CD4-positive, alpha-beta memory T cell (primary cell): ENCODE measurements at places on chromosomes 11 and 22. TPM values are rescaled to one million over a fixed set of nuclear protein-coding genes. Genes with fewer than 3 reads are reported as not detected.

DNA sequence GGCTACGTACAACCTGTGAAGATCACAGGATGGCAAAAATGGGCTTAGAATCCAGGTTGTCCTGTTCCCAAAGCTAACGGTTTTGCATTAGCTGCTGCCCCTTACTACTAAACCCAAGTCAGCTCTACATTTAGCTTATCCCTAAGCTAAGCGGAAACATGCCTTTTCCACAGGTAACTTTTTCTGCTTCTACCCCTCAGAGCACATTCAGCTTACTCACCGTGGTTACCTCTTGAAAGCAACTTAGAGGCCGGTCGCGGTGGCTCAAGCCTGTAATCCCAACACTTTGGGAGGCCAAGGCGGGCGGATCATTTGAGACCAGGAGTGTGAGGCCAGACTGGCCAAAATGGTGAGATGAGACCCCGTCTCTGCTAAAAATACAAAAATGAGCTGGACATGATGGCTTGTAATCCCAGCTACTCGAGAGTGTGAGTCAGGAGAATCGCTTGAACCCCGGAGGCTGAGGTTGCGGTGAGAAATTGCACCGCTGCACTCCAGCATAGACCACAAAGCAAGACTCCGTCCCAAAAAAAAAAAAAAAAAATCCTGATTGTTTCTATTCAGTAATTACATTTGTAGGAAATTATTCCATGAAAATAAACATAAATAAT is 790 bp upstream of the TMEM41B start:
- DNase-seq, result no peak

GRCh38 chr11:34379539-34379938 is 21.7 kb upstream of the ABTB2 start:
- no peak for DNase-seq

The MUC5B gene
- not detected for total RNA-seq

DNA sequence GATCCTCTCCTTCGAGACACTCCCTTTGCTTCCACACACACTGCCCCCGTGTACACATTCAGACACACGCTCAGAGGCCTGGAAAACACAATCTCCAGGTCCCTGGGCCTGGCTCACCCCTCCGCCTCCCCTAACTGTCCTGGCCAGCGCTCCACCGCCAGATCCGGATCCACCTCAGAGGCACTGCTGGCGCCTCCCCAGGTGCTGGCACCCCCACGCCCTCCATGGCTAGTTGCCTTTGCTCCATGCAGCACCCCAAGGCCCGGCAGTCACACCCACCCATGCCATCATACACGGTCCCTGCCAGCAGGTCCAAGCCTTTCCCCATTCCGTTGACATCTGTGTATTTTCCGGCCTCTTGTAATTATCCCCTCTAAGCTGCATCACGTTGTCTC is 11.1 kb downstream of the SPTBN2 start:
- DNase-seq, result no peak

GRCh38 chr11:61930933-61931332 is 13.6 kb upstream of the RAB3IL1 start:
- DNase-seq, result no peak

The HEPHL1 gene
- total RNA-seq, result not detected

GRCh38 chr22:49525801-49526535 is 301.7 kb downstream of the BRD1 start:
- no peak for DNase-seq

The MAPK8IP2 gene
- 0.22 TPM for total RNA-seq

The PRMT3 gene
- 19.7 TPM for total RNA-seq

The ATP6V1E1 gene
- total RNA-seq, result 88.7 TPM

DNA sequence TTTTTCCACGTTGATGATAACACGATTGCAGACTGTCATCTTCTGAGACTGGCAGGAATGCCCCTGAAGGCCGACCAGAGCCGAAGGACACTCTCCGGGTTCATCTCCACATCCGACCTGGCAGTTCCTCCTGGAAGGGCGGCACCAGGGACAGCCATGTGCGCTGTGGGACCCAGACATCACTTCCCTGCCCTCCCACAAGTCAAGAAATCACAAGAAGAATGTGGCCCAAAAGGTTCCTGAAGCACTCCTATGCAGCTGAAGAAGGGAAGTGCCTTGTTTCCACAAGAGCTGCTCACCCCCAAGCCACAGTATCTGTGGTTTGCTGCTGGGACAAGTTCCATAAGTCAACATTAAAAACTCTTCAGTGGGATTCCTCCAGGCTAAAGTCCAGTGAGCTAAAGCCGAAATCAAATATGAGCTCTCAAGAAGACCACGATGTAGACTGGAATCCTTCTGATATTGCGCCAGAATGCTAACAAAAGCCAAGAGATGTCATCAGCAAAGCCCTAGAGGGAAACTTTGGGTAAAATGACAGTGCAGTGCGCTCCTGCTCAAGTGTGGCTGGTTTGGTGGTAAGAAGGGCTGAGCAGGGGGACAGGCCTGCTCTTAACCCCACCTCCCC is 21.2 kb downstream of the PACSIN2 start:
- DNase-seq, result no peak

DNA sequence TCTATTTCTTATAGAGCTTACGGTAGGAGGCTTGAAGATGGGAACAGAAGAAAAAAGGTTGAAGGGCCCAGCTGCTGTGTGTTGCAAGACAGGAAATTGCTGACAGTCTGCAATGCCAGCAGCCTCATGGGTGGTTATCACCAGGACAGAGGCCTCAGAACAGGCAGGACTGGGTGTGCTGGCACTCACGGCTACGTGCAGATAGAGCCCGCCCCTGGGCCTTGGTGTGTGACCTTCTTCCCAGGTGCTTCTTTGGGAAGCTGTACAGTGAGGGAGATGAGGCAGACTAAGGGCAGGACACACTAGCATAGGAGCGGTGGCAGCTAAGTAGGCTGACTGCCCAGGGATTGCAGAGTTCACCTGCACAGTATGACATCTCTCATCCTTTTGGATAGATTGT is 12.6 kb downstream of the PRAME start:
- DNase-seq, result no peak

GRCh38 chr22:22951035-22951434 is 63.4 kb downstream of the IGLL5 start:
- no peak for DNase-seq

DNA sequence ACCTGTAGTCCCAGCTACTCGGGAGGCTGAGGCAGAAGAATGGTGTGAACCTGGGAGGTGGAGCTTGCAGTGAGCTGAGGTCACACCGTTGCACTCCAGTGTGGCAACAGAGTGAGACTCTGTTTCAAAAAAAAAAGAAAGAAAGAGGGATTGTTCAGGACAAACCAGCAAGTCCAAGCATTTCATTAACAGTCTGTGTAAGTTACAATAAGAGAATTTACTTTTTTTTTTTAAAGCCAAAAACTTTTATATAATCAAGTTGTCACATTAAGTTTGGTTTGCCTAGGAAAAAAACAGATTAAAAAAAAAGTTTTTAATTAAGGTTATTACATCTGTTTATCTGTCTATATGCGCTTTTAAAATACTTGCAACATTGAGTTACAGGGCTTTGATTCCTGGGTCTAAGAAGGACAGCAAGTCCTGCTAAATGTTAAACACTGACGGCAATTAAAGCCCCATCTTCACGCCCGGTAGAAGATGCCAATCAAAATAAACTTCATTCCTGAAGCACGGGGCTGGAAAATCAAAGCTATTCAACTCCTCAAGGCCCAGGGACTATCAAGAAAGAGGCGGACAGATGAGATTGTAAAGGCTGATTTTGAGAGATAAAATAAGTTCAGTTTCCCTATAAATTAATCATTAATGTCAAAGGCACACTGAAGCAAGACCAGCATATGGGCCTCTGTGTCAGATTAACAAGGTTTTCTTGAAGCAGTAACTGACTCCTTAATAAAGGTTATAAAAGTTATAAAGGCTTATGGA is 10.7 kb downstream of the TMEM138 start:
- DNase-seq, result no peak

The GAL3ST3 gene
- not detected for total RNA-seq

The OR2AG1 gene
- not detected for total RNA-seq

- DNase-seq, result no peak
Observed at GRCh38 chr11:47109051-47109726, 67.5 kb downstream of the ARFGAP2 start.

The PKP3 gene
- total RNA-seq, result not detected

The SPI1 gene
- 4.8 TPM for total RNA-seq

- no peak for DNase-seq
Observed at GRCh38 chr11:17840101-17840548, 105.5 kb downstream of the KCNC1 start.

DNA sequence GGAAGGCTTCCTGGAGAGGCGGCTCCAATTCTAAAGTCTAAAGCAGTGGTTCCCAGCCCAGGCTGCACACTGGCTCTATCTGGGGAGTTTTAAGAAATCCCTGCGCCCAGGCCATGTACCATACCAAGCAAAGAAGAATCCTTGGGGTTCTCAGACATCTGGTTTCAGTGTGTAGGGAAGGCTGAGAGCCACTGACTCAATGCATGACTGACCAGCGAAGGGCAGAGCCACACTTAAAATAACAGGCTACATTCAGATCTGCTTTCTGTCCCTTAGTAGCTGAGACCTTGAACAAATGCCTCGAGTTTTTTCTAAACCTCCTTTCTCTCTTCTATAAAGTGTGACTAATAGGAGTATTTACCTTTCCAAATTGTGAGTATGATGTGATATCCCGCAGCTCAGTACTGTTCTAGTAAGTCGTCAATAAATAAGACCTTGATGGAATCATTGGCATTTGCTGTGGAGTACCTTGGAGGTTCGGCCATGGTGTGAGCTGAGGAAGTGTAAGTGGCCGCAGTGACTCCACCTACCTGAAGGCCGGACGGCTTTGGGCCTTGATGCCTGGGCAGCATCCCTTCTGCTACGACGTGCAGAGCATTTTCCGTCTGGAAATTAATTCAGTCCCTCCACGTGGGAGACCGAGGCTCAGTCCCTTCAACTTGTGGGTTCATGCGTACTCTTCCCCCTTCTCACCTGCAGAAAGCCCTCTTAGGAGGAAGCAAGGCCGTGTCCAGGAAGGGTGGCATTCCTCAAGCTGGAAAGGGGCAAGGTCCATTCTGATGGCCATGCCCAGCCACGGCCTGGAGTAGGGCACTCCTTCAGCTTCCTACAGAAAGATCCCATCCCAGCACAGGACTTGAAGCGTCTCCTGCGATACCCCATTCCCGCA is 25.1 kb downstream of the GLB1L2 start:
- DNase-seq, result no peak

The KRTAP5-10 gene
- not detected for total RNA-seq

The RGL4 gene
- 9.8 TPM for total RNA-seq

DNA sequence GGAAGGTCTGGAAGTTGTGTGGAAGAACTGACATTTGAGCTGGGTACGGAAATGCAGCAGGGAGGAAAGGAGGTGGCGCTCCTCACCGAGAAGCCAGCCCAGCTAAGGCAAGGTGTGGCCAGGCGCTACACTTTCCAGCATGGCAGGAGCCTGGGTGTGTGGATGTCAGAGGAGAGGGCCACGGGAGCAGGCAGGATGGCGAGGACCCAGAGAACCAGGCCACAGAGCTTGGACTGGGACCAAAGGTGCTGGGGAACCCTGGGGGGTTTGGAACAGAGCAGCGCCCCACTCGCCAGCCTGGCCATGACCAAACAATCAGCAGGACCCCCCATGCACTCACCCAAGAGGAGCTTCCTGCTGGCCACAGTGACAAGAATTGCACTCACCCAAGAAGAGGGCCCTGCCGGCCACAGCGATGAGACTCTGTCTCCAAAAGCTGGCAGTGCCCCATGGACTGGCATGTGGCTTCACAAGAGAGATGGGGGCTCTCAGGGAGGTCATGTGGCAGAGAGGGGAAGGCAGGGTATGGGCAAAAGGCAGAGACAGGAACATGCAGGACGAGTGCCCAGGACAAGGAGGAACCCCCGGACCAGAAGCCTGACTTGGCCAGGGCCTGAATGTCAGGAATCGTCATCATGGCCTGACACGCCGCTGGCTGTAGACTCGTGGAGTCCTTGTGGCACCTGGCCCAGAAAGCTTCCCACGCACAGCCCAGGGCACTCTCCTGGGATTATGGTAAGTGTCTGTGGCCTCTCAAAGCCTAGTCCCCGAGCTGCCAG is 45.4 kb downstream of the IGF2 start:
- no peak for DNase-seq

The PICALM gene
- total RNA-seq, result 127 TPM

GRCh38 chr11:420054-420910 is 5.5 kb upstream of the SIGIRR start:
- no peak for DNase-seq

The CDC42EP1 gene
- total RNA-seq, result not detected

GRCh38 chr11:97460091-97460490 is 1070.3 kb downstream of the JRKL start:
- DNase-seq, result no peak

The SLC1A2 gene
- 0.09 TPM for total RNA-seq

The PTPMT1 gene
- 21.9 TPM for total RNA-seq

- DNase-seq, result no peak
Observed at GRCh38 chr11:18171377-18172000, 1.1 kb upstream of the MRGPRX4 start.

DNA sequence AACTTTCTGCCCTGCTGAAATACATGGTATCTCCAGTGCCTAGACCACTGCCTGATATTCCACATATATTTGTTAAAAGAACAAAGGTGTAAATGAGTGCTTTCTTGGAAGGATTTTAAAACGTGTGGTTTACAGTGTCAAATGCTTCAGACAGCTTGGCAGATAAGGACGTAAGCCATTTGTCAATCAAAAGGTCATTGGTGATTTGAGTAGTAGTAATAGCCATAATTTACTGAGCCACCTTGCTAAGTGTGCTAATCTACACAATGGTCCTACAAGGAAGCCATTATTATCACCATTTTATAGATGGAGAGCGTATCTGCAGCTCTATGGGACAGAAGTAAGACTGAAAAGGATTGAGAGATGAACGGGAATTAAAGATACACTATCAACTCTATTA is 186.8 kb upstream of the MPPED2 start:
- no peak for DNase-seq

- no peak for DNase-seq
Observed at GRCh38 chr11:70399681-70400112, 1.4 kb downstream of the CTTN start.

DNA sequence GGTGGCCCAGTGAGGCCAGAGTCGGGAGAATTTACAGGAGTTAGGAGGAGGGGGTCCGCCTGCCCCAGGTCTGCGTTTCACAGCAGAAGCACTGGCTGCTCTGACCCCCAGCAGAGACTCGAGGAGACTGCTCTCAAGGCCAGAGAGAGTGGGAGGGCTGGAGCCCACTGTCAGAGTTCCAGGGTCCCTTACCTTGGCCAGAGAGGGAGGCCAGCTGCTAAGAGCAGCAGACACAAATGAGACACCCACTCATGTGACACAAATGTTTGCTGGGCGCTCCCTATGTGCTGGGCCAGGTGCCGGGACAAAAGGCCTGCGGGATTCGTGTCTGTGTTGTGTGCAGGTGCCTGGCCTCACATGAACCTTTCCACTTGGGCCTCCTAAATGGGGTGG is 2.8 kb upstream of the TNFRSF13C start:
- DNase-seq, result no peak

DNA sequence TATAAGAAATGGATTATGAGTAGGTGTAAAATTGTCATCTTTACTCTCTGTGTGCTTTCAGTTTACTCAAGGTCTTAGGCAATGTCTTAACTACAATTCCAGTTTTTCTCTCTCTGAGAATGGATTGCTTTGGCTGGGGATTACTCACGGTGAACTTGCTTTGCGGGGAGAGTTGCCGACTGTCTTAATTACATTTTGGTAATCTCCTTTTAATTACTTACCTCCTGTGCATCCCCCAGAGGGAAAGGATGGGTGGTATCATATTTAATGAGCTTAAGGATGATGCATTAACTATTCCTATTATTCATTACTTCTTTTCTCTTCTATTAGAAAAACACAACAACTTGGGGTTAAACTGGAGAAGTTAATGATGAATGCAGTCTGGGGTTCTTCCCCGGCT is 159.4 kb downstream of the MPPED1 start:
- no peak for DNase-seq
